ENCODE measurements at places on chromosomes 7 and 10.
A peak's percentile ranks its signal among the peaks of the same experiment; 100 is the strongest.

- no peak for DNase-seq
Measured at GRCh38 chr10:117746541-117747448, 204.2 kb downstream of the EMX2 start.

DNA sequence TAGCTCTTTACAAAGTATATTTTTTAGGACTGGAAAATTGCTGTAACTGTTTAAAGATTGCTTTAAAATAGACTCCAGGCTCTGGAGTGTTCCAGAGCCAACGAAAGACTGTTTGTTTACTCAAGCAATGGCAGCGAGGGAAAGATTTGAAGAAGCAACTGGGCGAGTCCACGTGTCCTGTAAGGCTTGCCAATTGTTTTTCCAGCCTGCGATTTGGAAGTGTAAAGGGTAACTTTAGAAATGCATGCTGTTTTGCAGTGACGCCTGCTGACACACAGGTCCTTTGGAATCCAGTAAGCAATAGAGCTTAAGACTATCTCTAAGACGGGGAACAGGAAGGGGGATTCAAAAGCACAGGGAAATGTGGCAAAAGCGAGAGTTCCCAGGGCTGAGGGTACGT, 55.8 kb downstream of the TACC2 start:
- DNase-seq, result no peak

- no peak for DNase-seq
Measured at GRCh38 chr10:113983552-113983951, 60.1 kb upstream of the ADRB1 start.

GRCh38 chr7:146000882-146001281, 115.7 kb upstream of the CNTNAP2 start:
- no peak for DNase-seq

GRCh38 chr10:113340282-113340681, 212.6 kb upstream of the HABP2 start:
- no peak for DNase-seq

- peak; percentile 35 for DNase-seq
Measured at GRCh38 chr10:6445671-6446316, 134.3 kb downstream of the PRKCQ start.

DNA sequence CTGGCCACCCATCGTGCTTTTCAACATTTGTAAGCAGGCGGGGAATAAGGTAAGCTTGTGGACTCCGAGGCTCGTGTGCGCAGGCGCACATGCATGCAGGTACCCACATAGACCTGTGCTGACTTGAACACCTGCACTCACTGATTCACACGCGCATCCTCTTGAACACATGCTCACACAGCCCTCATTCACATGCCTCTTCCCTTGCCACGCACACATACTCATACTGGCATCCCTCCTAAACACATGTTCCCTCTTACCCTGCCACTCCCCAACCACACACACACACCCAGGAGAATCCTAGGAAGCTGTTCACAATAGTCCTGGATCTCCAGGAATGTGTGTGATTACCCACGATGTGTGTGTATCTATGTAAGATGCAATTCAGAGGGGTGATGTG, 44.1 kb upstream of the LBX1 start:
- no peak for DNase-seq

DNA sequence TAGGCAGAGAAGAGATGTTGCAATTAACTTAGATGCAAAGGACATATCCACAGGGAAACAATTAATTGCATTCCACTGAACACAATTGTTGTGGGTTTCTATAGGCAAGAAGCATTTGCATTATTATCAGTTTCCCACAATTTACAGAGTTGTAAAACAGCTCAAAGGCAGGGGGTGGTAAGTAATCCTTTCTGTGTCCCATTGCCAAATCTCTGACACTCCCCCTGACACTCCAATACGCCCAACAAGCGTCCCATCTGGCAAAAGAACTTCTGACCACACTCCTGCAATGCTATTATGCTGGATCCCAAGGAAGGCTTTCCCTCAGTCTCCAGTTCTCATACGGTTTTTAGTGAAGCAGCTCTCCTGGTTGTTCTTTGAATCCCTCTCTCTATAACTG, 179.8 kb downstream of the CXCL12 start:
- DNase-seq, result no peak

DNA sequence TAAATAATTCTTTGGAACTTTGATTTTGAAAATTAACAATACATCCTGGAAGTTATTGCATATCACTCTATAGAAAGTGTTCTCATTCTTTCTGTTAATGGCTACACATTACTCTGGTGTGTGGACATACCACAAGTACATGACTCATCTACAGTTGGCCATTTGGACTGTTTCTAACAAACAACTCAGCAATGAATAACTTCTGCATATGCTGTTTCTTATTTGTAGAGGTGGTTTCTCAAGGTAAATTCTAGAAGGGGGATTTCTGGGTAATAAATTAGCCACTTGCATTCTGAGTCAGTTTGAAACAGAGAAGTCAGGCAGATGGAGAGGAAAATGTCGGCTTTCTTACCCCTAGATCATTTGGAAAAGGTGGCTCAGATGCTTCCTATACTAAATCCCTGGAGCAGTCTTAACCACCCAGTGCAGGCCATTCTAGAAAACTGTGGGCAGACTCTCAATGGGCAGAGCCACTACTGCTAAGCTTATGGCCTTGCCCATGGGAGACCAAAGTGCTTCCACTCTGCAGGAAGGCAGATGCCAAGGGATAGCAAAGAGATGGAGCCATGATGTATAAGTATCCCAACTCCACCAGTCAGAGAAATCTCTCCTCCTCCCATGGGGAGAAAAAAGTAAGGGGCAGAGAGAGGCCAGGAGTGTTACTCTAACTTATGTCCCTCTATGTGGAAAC, 194.0 kb upstream of the PLPP4 start:
- DNase-seq, result no peak

GRCh38 chr10:117137031-117137910, 799 bp downstream of the VAX1 start:
- DNase-seq, result peak; percentile 46

- DNase-seq, result peak; percentile 85
Measured at GRCh38 chr7:29564496-29565223, 1.0 kb downstream of the PRR15 start.

DNA sequence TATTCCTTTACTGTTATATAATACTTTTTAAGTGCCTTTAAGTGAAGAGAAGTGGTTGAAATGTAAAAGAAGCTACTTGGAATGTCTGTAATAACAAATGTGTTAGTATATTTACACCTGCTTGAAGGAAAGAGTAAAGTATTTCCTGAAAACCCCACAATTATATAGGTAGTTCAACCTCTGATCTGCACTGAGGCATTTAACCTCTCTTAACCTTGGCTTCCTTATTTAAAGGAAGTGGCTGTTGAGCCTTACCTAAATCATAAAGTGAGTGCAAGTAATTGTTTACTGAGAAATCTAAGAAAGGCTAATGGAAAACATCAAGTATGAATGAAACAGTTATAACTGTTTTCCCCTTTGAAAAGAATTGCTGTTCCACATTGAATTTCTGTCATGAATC, 294.5 kb downstream of the ADK start:
- no peak for DNase-seq

- no peak for DNase-seq
Measured at GRCh38 chr10:127743205-127743604, 6.2 kb downstream of the FOXI2 start.

GRCh38 chr10:8392216-8392615, 337.7 kb downstream of the GATA3 start:
- no peak for DNase-seq

- DNase-seq, result no peak
Measured at GRCh38 chr10:33122014-33122809, 164.2 kb upstream of the ITGB1 start.

DNA sequence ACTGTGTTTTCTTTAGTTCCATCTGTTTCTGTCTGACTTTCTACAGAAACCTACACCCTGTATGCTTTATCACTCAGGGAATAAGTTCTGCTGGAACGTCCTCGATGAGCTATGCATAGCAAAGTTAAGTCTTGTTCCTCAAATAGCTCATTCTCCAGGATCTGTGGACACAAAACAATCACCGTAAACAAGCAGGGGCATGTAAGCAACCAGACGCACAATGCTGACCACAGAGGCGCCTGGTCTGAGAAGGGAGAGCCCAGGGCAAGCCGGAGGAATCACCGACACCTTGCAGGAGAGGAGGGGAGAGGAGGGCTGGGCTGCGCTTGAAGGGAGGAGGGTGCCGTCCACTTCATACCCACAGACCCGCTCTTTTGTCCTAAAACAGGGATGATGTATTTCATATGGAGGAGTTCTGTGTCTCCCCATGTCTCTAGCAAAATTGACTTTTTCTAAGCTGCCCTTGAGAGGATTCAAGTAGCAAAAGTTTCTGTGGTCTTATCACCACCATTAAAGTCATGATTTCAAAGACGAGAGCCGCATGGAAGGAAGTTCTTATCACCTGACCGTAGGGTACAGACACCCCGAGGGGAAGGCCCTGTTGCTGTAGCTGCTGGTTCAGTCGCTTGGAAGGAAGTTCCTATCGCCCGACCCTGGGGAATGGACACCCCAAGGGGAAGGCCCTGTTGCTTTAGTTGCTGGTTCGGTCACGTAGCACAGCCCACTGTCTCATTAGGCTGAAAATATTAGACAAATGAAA, 14.3 kb downstream of the CALML3 start:
- no peak for DNase-seq

DNA sequence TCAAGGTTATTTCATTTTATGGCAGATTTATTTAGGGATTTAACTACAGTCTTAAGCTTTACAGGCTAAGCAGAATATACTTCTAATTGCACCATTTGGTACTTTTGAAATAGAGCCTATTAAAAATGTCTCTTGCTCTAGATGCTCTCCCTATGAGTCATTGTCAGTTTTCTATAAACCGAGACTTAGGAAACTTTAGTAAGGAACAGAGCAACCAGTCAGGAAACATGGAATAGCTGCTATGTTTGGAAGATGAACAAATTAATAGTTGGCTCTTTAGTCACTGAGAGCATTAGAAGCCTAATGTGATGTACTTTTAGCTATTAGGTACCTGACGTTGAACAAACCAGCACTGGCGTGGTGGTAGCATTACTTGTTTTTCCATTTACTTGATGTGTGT, 35.3 kb downstream of the INPP5F start:
- no peak for DNase-seq

GRCh38 chr7:6623589-6624245, 8.3 kb downstream of the ZNF853 start:
- no peak for DNase-seq

GRCh38 chr7:155526225-155526624, 20.1 kb downstream of the CNPY1 start:
- no peak for DNase-seq

GRCh38 chr7:119556436-119556835, 716.5 kb upstream of the KCND2 start:
- DNase-seq, result no peak
